Mesothelial cell of epicardium (in vitro differentiated cells): ENCODE measurements at places on chromosomes 5 and 9. TPM values are rescaled to one million over a fixed set of nuclear protein-coding genes. Genes with fewer than 3 reads are reported as not detected.

DNA sequence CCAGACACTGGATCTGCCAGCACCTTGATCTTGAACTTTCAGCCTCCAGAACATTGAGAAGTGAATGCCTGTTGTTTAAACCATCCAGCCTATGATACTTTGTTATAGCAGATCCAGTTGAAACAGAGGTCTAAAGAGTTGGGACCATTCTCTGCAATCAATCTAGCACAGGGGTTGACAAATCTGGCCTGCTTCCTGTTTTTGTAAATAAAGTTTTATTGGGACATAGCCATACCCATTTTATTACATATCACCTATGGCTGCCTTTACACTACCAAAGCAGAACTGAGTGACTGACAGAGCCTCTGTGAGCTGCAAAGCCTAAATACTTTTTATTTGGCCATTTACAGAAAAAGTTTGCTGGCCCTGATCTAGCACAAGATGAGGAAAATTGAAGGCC is 62.0 kb downstream of the BARX1 start:
- DNase-seq, result no peak

GRCh38 chr9:129434187-129434586 is 186.7 kb downstream of the C9orf50 start:
- DNase-seq, result no peak

- no peak for DNase-seq
These were observed 91.3 kb upstream of the RASEF start for GRCh38 chr9:83154087-83154736.

DNA sequence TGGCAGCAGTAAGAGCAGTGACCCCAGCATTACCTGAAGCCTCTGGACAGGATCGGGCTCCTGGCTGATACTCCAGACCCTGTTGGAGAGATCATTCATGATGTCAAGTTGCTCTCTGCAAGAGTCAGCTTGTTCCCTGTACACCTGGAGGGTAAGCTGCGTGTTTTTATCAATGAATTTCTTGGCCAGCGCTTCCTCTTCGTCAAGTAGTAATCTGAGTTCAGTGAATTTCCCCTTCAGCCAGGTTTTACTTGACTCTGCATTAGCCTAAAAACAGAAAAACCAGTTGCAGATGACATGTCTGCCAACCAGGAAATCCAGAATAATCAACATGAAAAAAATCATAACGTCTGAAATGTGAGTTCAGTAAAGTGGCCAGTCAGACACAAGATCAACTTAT is 19.1 kb downstream of the TRIM14 start:
- DNase-seq, result no peak

GRCh38 chr5:68381060-68381459 is 165.5 kb downstream of the PIK3R1 start:
- DNase-seq, result no peak

- no peak for DNase-seq
These were observed 9.2 kb downstream of the TAF11L12 start for GRCh38 chr5:17619354-17619753.

DNA sequence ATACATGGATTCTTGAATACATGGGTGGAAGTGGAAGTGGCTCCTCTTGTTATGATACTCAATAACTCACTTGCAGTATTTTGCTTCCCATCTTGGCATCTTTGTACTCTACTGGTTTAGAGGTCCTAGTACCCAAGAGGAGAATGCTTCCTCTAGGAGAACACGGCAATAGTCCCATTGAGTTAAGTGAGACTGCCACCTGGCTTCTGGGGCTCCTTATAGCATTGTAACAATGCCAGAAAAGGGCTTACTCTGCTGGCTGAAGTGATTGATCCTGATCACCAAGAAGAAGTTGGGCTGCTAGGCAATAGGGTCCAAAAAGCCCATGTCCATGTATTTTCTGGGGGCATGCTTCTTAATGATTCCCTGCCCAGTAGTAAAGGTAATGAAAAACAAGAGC is 627.6 kb upstream of the SGCD start:
- DNase-seq, result no peak

- no peak for DNase-seq
These were observed 43.1 kb downstream of the PDZD2 start for GRCh38 chr5:31682025-31682424.

- no peak for DNase-seq
These were observed 36.8 kb downstream of the PCDHAC2 start for GRCh38 chr5:141003031-141003430.

DNA sequence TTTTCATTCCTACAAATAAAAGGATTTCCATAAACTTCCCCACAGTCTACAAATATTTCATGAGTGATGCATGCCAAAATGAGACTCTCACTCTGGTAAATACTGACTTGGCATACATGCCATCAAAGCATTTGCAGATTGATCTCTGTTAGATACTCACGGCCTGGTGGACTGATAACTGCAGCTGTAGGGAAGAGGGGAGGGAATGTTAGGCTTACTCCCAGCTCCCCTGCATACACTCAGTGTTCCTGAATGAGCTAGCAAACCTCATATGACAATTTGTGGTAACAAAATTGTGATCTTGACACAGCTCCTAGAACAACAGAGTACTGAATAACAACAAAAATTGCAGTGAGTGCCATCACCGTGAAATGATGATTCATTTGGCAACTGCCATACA is 435.3 kb downstream of the NR2F1-AS1 start:
- no peak for DNase-seq

DNA sequence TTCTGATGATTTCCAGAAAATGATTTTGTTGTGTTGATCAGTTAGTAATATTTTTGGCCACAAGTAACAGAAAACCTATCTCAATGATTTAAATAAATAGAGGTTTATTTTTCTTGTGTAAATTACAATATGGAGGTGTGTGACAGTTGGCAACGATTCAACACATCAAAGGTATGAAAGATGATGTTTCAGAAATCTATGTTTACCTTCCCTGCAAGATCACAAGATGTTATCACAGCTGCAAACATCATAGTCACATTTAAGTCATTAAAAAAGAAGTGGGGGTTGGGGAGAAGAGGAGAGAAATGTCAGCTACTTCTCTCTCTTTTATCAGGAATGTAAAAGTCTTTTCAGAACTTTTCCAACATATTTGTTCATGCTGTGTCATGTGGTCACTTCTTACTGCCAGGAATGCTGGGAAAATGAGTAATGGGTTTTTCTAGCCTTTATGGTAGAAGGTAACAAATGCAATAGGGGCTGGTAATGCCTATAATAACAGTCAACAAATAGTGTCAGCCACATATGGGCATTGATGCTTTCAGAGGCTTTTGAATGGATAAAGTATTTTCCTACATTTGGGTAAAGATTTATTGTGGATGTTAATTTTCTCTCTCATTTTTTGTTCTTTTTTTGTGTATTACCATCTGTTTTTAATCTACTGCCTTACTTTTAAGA is 742.7 kb downstream of the TLE1 start:
- no peak for DNase-seq

DNA sequence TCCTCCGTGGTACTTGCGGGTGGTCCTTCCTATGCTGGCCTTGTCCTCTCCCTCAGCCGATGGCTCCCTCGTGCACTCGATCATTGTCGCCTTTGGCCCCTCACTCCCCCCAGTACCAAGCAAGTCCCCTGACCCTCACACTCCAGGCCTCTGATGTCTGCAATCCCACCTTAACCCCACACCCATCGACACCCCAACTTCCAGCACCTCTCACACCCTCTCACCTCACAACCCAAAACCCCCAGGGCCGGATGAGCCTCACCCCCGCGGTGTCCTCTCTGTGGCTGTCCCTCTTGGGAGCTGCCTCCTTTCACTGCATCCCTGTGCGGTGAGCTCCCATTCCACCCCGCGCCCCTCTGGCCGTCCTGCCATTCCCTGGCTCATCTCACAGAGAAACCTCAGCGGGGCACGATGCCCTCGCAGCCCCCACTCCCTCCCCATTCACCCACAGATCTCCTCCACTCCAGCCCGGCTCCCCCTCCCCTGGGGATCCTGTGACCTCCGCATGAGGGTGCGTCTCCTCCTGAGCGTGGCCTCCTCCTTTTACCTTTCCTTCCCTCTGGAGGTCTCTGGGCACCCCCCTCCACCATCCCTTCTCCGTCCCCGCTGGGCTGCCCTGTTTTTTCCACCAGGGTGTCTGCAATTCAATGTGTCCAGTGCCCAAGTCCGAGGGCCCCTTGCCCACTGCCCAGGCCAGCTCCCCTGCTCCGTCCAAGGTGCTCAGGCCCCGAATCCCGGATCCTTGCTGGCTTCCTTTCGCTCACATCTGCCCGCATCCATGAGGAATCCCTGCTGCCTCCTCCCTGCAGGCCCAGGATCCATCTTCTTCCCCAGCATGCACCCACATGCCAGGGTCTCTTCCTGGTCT is 15.8 kb upstream of the RNU6ATAC start:
- DNase-seq, result no peak

- peak; percentile 7 for DNase-seq
These were observed 5.7 kb upstream of the TRAF1 start for GRCh38 chr9:120932086-120932823.

GRCh38 chr9:124007565-124008302 is 3.8 kb upstream of the LHX2 start:
- no peak for DNase-seq

DNA sequence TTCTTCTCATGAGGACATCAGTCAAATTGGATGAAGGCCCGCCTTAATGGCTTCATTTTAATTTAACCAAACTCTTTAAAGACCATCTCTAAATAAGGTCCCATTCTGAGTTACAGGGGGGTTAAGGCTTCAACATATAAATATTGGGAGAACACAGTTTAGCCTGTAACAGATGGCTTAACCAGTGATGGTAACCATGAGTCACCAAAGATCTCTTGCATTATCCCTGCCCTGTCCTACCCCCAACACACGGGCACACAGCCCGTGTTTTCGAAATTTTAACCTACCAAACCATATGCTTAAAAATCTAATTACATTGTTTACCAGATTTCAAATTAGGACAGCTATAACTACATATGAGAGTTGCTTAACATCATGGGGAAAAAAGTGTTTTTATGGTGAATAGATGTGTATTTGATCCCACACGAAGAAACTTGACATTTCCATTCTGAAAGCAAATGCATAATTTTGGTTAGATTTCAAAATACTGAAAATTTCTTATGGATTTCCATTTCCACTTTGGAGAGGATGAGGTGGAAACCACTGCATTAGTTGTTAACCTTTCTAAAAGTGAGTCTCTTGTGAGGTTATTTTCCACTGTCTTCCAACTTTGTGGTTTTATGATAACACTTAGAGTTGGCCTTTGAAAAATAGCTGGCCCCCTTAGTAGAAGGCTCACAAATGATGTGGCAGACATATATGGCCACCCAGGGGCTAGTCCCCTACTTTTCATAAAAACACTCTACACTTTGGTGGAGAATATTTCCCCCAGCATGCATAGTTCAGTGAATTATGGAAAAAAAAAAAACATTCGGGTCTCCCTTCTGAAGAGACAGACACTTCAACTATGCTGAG is 849.3 kb downstream of the TLE1 start:
- no peak for DNase-seq

- DNase-seq, result peak; percentile 17
These were observed 30.9 kb downstream of the GLT6D1 start for GRCh38 chr9:135608294-135608998.

GRCh38 chr9:104350541-104350940 is 153.5 kb upstream of the OR13F1 start:
- DNase-seq, result no peak

- DNase-seq, result no peak
These were observed 11.9 kb downstream of the FGF18 start for GRCh38 chr5:171431251-171431777.

DNA sequence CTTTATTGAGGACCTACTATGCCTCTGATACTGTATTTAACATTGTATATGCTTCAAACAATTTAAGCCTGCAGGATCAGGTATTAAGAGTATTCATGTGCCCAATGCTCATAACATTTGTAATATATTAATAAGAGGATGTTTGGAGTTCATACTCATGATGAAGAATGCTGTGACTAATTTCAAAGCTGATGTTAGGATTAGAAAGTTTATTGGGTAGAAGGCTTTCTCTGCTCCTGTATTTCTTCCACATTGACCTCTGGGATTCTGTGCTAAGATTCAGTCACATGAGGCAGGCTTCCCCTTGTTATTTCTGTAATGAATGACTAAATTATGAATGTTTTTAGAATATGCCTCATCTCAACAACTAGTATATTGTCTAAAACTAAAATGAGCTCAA is 456.4 kb downstream of the NFIB start:
- DNase-seq, result no peak

DNA sequence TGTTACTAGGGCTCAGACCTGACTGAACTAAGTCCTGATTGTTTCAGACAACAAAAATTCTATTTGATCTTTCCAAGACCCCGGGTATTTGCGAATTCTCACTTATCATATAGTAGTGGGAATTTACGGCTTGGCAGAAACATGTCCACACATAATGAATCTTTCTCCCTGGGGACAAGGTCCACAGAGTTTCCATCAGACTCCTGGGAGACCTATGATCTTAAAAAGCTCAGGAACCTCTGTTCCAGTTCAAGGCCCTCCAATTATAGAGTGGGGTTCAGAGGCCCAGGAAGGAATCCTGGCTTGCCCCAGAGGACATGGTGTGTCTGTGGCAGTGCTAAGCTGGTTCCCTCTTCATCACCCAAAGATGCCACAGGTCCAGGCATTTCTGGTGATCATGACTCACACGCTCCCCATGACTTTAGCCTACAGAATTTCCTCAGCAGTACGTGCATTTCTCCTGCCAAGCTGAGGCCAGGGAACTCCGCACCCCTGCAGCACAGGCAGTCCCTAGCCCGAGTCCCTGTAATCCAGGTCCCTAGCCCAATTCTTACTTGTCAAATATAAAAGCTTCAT is 12.6 kb downstream of the RAPGEF1 start:
- no peak for DNase-seq

DNA sequence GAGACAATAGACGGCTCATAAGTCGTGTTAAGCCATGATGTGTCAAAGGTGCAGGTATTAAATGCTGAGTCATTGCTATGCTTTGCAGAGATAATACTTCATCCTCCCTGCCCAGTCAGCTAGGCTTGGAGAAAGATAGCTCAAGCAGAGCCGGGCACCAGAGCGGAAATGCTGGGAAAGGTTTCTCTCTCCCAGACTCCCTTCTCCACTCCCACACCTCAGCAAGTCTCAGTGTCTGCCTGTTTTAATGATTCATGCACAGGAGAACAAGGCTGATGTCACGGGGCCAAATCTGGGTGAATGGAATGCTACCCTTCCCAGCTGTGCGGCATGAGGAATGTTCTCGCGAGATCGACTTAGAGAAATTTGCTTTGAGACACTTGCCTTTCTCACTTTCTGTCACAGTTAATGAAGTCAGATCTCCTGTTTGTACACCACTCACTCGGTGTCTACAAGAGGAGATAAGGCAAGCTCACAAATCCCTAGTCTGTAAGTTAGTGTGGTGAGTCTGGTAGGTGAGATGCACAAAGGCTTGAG is 204.4 kb downstream of the EFNA5 start:
- DNase-seq, result no peak

Gene MEIKIN
- total RNA-seq, result not detected in 3 replicates

Gene HRH2
- total RNA-seq, result 2.1 to 2.8 TPM (median 2.6 TPM) in 3 replicates

Gene CCDC171
- 7.3 to 9.8 TPM (median 8.3 TPM) in 3 replicates for total RNA-seq

Gene CYSRT1
- 1.5 to 1.9 TPM (median 1.7 TPM) in 3 replicates for total RNA-seq

Gene TAS2R1
- total RNA-seq, result not detected in 3 replicates

Gene CCDC152
- total RNA-seq, result not detected in 3 replicates

Gene DRD1
- 0.34 to 0.54 TPM (median 0.40 TPM) in 3 replicates for total RNA-seq

Gene C1QTNF2
- 1.3 to 1.8 TPM (median 1.4 TPM) in 3 replicates for total RNA-seq

Gene BAAT
- 0.07 TPM in 2 of 3 replicates, not detected in the other for total RNA-seq

Gene IFNA21
- not detected in 3 replicates for total RNA-seq
